ENCODE measurements at places on chromosomes 12 and 14.
A peak's percentile ranks its signal among the peaks of the same experiment; 100 is the strongest.

GRCh38 chr12:38324912-38325311, 8.3 kb downstream of the ALG10B start:
- DNase-seq = no peak

- DNase-seq = no peak
These were observed 646 bp upstream of the DNAJC22 start for GRCh38 chr12:49345825-49346658.

DNA sequence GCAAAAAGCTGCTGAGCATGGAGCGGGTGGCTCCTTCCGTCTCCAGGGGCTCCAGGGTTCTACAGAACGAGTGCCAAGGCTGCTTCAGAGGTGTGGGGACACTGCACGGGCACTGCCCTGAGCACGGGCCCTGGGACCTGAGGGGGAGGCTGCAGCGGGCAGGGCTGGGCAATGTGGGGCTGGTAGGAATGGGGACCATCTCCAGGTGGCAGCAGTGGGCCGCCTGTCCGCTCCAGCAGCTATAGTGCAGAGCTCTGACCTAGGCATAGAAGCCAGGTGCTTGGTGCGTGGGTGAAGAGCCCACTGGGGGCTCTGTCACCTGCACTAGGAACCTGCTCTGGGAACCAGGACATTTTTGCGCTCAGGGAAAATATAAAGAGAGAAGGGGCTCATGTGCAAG, 22.3 kb downstream of the HDAC7 start:
- DNase-seq = no peak

- no peak for DNase-seq
These were observed 93.9 kb upstream of the EVL start for GRCh38 chr14:99971087-99971940.

DNA sequence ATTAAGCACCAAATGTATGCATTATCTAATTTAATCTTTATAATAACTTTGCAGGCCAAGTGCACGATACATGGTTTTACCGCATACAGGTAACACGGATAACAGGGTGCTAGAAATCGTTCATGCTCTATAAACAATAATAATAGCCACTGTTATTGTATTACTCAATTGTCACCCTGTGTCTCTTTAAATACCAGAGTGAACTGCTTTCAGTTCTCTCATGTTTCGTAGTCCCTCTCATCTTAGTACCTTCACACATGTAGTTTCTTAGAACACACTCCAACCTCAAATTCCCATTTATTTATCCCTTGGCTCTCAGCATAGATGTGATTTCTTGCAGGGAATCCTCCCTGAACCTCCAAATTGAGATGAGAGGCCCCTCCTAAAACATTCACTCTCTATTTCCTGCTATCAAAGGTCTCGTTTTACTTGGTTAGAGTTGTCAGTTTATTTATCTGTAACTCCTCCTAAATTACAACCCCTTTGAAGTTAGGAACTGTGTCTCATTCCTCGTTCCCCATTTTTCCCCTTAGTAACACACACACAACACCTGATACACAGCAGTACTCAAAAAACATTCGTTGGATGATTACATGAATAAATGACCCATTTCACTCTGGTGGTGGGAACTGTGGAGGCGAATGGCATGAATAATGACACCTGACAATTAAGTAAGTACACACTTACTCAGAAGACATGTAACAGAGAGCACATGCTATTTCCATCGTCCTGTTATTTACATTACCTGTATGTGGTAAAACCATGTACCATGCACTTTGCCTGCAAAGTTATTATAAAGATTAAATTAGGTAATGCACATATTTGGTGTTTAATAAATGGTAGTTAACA, 134.6 kb downstream of the BTG1 start:
- no peak for DNase-seq

DNA sequence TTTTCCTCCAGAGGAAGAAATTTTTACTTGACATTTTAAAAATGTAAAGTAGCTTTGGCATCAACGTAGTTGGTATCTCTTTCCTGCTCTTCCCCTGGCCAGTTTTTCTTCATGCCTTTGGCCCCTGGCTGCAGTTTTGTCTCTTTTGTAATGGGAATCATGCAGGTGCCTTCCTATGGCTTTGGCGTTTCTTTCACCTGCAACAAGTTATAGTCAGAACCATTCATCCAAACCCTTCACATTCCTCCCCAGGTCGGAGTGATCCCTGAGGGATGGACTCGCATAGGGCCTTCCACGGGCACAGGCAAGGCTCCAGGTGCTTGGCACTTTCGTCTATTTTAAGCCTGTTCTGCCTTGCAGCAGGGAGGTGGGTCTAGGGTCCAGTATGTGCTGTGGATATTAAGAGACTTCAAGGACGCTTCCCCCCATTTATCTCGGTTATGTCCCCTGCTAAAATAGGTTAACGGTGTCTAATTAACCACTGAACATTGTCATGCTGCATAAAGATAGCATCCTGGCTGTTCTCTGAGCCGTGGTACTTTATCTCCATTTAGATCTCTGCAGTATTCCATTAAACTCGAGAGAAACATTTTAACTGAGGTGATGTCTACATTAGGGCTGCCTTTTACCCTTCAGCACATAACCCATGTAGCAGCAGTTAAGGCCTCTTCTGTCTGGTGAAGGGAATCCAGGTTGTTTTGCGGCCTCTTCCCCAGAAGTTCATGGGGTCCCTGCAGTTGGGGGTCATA, 66.3 kb downstream of the IFT43 start:
- DNase-seq = no peak

- no peak for DNase-seq
These were observed 213.6 kb downstream of the DAD1 start for GRCh38 chr14:22375321-22375930.

- no peak for DNase-seq
These were observed 119.4 kb downstream of the CAND1 start for GRCh38 chr12:67388331-67389138.

- DNase-seq = peak; percentile 65
These were observed 14.9 kb upstream of the TAC3 start for GRCh38 chr12:57031138-57031725.

- DNase-seq = no peak
These were observed 51.2 kb downstream of the TESC start for GRCh38 chr12:117047810-117048584.

DNA sequence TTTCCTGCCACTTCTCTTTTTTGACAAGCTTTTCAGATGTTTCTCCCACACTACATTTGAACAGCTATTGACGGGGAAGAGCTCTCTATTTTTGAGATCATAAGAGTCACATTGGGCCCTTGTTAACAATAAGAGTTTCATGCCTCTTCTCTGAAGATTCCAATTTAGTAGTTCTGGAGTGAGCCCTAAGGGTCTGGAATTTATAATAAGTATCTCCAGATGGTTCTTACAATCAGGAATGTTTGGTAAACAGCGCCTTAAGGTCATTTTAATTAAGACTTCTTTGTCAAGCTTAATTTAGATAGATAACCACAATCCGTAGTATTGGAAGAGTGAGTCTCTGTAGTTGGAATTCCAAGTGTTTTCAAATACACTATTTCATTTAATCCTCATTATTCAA, 60.6 kb upstream of the HECTD1 start:
- no peak for DNase-seq

DNA sequence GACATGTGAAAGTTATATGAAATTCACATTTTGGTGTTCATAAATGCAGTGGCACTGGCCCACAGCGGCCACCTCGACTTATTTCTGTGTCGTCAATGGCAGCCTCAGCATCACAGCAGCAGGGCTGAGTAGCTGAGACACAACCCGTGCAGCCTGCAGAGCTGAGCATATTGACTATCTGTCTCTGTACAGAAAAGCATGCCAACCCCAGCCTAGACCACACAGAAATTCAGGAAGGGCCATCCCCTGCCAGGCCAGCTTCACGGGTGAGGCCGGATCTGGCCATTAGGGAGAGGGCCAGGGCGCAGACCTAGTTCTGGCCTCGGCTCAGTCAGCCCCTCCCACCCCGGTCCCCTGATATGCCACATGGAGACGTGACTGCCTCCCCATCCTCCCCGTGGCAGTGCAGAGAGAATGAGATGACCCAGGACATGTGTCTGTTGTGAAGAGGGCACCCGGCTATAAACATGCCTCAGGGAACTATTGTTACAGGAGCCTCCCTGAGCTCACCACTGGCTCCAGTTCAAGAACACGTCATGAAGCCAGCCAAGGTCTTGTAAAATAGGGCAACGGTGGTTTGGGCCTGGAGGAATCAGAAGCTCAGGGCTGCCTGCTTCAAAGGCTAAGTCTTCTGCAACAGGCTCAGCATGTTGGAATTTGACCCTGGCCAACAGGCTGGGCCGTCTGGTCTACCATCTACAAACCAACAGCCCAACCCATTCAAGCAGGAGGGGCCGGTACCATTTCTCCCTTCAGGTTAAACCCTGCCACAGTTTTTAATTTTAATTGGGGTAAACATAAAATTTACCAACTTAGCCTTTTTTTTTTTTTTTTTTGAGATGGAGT, 25.5 kb downstream of the SCARB1 start:
- peak; percentile 85 for DNase-seq

DNA sequence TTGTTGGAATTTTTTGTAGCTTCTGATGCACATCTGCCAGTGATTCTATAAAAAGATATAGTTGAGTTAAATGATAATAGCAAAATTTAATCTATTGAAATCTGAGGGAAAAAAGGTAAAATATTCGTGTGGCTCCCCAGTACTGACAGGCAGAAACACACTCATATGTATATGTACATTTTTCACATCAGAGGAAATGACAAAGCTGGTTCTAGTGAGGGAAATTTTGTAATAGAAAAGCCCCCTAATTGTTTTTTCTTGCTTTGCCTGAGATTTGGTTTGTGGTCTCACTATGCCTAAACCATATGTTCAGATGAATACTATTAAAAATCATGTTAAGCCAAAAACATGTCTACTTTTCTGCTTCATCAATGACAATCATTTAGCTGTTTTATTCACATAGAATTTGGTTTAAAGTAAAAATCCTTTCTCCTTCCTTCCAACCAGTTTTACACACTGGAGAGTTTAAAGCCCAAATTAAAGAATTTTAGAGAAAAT, 203.5 kb downstream of the ANO6 start:
- DNase-seq = no peak

DNA sequence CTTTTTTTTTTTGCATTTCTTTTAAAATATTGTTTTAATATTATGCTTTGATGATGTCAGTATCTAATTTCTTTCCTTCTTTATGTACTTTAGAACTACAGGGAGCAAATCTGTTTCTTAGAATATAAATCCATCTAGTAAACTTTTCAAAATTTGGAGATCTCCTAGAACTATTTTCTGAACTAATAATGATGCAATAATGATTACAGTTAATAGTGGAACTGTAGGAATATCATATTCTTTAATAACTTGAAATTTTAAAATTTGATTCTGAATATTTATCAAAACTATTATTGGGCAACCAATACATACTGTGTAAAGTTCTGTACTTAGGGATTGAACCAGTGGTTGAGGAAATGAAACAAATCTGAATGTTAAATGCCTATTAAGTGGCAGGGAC, 23.1 kb upstream of the PMCH start:
- no peak for DNase-seq

- DNase-seq = no peak
These were observed 73.3 kb upstream of the PLXNC1 start for GRCh38 chr12:94074980-94075629.

DNA sequence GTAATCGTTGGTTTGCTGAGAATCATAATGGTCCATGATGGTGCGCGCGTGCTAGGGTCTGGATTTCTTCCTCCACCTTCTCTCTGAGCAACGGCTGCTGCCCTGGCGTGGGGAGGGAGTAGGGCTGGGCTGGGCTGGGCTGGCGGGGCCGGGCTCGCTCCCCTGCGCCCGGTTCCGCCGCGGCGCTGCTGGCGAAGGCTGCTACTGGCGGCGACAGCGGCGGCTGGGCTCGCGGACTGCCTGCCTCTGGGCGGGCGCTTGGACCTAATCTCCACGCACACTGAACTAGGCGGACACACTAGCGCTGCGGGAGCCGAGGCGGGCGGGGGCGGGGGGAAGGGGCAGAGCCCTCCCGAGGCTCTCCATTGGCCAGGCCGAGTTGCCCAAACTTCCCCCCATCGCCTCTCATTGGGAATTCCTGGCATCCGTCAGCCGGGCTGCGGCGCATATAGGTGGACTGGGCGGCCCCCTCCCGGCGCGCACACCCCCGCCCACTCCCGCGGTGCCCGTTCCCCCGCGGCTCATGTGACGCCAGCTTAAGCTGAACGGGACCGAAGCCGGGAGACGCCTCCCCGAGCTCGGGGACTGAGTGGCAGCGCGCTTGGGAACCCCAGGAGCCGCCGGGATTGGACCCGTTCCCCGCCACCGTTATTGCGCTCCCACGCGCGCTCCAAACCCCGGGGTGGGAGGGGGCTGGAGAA, at the start of gene ACTN1:
Gene ACTN1, minus strand, starts transcription at position 282 of the 701 bp plus-strand sequence. Its CDS starts 246 bp downstream, at position 36.
- DNase-seq = peak; percentile 19

- no peak for DNase-seq
These were observed at the start of gene CALM1 for GRCh38 chr14:90396341-90397339. Gene CALM1, plus strand, starts transcription at chr14:90397029. Its CDS starts 202 bp downstream, at chr14:90397231.

- DNase-seq = no peak
These were observed 7.5 kb upstream of the SAV1 start for GRCh38 chr14:50675597-50675996.

- DNase-seq = no peak
These were observed 278.4 kb upstream of the ATXN7L3B start for GRCh38 chr12:74259199-74259598.

DNA sequence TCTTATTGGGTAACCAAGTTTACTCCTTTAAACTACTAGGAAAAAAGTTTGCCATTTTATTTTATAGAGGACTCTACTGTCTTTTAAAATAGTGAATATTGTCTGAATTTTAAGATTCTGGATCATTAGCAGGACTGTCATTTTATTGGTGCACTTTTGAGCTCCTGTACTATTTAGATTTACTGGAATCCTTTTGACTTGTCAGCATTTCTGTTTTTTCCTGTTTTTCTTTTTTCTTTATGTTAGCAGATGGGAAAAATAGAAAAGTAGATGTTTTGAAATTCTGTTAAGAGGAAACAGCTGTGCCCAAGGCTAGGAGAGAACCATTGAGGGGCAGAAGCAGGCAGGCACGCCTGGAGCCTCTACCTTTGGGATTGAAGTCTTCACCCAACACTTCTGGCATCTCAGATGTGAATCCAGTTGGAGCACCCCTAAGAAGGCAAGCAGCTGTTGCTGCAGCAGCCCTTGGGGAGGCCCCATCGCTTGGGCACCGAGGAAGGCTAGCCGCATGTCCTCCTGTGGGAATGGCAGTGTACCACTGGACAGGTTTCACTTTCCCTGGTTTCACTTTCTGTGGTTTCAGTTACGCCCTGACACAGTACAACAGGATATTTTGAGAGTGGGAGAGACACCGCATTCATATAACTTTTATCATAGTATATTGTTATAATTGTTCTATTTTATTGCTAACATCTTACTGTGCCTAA, 11.5 kb downstream of the RIMKLB start:
- DNase-seq = no peak

- no peak for DNase-seq
These were observed 18.9 kb downstream of the SYNE3 start for GRCh38 chr14:95497561-95498011.

DNA sequence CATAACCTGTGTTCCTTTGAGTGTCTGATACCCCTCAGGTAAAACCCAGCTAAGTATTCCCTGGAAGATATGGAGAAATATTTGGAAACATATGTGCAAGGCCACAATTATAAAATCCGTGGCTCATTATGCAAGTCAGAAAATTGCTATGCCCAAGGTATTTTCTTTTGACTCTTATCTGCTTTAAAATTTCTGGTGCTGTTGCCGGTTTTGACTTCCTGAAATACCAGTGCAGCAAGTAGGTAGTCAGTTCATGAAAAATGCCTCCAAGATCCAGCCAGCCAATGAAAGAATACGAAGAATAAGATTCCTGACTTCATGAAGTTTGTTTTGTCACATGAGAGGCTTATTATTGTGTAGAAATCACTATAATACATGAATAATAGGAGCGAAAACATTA, 20.2 kb upstream of the FUT8 start:
- no peak for DNase-seq

All from NCI-H2029 treated with DMSO at 0.1 percent for 48 hours (cell line).